Daoy (cell line): ENCODE measurements at places on chromosomes 16 and 17.

GRCh38 chr16:53495325-53495724 is 7.7 kb downstream of the AKTIP start:
- no peak for DNase-seq

DNA sequence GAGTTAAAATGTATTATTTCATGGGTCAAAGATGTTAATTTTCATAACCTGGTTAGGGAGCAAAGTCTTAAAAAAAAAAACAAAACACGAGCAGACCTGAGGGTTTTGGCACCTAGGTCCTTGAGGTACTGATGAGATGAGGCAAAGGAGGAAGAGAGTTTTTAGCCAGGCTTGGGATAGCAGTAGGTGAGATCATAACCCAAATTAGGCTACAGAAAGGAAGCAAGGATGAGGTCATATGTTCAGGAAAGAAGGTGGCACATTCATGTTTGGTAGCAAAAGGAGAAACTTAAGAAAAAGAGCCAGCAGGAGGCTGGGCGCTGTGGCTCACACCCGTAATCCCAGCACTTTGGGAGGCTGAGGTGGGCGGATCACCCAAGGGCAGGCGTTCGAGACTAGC is 2.8 kb downstream of the ATXN1L start:
- DNase-seq: no peak

DNA sequence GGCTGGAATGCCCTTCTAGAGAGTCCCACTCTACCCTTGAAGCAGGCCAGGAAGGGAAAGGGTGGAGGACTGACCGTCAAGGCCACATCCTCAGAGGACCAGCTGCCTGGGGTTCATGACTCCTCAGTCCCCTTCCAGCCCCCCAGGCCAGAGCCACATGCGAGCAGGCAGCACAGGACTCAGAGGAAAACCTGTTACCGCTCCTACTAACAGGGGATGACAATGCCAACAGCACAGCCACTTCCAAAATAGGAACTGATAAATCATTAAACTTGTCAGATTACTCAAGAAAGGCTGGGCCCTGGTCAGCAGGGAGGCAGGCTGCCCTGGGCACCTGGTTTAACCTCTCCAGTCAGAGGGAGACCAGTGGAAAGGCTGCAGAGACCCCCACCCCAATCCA is 206.2 kb upstream of the SDK2 start:
- no peak for DNase-seq

DNA sequence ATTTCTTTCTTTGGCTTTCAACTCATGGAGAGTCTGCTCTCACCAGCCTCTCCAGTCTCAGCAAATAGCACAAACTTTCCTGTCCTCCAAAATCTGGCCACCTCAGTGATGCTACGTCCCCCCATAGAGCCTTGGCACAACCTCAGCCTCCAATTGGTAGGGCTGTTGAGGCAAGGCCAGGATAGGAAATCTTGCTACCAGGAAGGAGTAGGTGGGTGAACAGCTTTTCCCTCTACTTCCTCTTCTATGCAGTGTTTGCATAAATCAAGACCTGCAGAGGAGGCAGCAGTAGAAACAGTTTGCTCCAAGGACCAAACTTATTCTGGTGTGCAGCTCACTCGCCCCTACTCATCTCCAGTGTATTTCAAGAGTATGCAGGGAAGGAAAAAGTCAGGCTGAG is 701 bp upstream of the DPEP2 start:
- no peak for DNase-seq

GRCh38 chr17:73191443-73192205 is 1.2 kb upstream of the COG1 start:
- peak; percentile 70 for DNase-seq

DNA sequence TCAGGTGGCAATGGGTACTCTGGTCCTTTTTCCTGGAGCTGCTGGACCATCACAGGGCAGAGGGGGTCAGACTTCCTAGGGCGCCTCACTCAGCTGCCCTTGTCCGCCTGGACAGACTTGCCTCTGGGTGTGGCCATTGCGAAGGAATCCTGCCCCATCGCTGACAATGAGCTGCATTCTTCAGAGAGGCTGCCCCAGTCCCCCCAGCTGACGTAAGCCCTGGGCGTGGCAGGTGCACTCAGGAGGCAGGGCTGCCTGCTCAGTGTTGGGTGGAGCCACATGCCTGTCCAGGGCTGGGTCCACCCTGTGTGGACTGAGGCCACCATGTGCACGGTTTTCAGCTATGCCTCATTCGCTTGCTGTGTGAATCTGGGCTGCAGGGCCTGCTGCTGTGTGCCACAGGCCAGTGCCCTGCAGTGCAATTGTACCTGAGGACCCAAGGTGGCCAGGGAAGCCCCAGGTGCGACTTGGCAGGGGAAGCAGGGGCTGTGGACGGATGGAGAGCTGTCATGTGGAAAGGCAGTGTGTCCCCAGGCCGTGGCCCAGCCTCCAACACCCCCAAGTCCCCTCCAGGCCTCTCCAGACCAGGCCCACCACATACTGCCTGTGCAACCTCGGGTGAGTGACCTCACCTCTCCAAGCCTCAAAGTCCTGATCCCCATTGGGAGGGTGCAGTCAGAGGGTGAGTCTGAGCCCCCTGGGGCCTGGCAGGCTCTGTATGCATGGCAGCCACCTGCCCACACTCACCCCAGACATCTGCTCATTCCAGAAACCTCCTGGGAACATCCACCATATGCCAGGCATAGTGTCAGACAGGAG is 14.0 kb upstream of the MPRIP start:
- DNase-seq: peak; percentile 98

DNA sequence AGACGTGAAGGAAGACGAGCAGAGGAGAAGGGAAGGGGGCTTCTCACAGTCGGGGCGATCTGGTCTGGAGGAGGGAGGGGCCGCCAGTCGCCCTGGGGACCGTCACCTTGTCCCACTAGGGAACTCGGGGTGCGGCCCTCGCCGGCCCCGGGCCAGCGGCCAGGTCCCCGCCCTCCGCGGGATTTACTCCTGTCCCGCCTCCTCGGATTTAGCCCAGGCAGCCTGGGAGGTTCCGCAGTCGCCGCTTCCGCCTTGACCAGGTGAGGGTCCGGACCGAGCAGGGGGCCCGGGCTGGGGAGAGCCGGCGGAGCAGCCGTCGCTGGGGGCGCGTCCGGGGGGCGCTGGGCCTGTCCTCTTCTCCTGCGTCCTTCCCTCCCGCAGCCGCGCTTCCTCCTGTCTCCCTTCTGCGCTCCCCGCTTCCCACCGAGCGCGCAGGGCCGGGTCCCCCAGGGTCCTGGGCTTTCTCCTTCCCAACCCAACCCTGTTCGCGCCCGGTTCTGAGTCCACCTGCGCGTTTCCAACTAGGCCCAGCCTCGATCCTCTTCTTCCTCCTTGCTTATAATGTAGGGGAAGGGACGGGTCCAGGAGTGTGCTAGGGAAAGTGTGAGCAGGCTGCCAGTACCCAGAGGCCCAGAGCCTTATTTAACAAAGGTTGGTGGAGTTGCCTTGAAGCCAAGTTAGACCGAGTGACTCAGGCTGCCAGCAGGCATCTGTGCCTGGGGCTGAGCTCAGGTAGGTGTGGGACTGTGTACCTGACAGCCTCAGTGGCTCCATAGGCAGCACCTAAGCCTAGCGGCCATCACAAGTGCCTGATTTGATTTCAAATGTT is at the start of gene TNK1:
Gene TNK1, plus strand, starts transcription at position 235 of the 829 bp plus-strand sequence. CDS start 1,838 bp downstream, outside the sequence.
- DNase-seq: peak; percentile 29

DNA sequence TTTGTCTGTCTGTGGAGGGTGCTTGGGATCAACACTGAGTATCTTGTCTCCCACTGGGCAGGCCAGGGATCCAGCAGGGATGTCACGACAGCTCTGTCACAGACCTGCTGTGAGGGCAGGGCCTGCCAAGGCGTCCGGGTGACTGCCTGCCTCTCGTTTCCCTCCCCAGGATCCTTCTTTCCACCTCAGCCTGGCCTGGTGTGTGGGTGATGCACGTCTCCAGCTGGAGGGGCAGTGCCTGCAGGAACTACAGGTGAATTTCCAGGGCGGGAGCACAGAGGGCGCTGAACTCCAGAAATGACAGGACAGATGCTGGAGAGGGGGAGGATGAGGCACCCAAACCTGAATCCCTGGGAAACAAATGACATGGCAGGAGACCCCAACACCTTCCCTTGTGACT is 6.8 kb upstream of the MMP15 start:
- DNase-seq: no peak

DNA sequence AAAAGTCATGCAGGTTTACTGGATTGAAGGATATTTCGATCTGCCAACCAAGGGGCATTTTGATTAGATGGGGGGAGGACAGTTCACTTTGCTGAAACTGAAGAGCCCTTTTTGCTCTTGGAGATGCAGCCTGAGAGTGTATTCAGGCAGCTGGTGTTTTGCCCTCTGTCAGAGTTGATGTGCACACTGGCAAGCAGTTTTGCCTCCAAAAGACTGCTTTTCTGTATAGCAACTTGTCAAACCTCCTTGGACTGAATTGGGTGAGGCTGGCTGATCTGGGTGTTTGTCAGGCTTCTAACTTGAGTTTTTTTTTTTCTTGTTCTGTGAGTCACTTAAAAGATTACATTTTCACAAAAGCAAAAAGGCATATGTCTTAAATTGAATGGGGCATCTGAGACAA is 22.6 kb upstream of the ANKFN1 start:
- no peak for DNase-seq

DNA sequence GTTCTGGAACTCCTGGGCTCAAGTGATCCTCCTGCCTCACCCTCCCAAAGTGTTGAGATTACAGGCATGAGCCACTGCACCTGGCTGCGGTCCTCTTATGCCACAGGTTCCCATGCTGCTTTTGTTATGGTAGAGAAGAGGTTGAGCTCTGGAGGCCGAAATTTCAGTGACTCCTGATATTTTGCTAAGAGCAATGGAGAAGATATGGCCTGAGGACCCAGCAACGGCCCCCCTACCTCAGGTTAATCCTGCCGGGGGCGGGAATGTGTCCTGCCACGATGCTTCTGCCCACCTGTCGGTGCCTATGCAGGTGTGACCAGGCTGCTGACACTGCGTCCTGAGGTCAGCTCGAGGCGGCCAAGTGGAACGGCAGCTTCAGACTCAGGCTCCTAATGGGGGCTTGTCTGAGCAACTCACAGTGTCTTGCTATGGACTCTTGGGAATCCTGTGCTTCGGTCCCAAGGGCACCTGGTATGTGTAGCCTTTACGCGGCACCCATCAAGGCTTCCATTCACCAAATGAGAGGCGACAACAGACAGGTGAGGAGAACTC is 7.6 kb upstream of the SEC14L1 start:
- DNase-seq: no peak

DNA sequence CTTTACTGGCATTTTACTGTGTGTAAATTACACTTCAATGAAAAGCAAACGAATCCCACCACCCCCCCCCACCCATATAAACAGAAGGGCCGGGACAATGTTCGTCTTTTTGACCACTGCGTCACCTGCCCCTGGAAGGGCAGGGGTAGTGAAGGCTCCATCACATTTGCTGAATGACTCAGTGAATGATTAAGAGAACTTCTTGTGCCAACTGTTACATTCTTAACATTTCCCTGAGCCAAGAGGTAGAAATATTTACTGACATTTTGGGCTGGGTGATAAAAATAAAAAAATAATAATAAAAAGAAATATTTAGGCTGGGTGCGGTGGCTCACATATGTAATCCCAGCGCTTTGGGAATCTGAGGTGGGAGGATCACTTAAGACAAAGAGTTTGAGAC is 24.1 kb downstream of the C16orf96 start:
- DNase-seq: no peak

DNA sequence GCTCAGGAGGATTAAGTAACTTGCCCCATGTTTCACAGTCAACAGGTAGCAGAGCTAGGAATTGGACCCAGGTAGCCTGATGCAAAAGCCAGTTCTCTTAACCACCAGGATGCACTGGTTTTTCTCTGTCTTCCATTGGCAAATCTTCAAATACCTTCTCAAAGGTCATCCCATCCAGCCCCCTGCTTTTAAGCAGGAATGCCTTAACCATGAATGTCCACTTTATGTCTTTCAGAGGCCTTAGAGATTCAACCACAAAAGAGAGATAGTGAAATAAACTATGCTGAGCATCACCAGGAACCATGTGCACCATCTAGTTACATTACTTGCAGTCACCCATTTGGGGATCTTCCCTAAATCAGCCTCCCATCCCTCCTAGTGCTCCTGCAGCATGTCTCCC is 94.3 kb downstream of the C17orf67 start:
- DNase-seq: no peak

DNA sequence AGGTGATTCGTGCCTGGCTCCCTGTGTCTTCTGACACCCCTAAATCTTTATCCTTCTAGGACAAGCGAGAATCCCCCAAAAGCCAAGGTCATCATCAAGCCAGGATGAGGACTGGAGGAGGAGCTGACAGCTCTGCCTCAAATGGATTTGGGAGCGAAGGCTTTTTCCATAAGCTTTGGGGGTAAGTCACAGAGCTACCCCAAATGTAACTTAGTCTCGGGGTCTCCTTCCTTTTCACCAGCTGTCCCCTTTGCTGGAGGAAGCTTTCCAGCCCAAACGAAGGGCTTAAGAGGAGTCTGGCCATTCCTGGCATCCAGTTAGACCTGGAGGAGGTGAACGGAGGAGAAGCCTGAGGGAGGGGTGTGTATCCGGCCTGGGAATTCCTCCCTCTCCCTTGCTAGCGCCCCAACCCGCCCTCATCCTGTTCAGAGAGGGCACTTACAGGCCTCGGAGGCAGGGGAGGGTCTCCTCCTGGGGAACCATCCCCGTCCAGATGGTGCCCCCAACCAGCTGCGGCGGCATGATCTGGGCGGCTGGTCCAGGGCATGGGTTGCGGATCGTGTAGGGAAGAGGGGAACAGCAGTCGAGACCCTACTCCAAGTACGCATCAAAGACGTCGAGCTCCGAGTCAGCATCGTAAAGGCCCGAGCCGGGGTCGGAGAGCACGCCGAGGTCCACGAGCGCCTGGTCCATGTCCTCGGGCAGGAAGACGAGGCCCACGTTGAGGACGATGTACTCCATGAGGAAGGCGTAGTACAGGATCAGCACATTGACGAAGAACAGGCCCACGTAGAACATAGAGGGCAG is 938 bp downstream of the DEXI start:
- DNase-seq: no peak

DNA sequence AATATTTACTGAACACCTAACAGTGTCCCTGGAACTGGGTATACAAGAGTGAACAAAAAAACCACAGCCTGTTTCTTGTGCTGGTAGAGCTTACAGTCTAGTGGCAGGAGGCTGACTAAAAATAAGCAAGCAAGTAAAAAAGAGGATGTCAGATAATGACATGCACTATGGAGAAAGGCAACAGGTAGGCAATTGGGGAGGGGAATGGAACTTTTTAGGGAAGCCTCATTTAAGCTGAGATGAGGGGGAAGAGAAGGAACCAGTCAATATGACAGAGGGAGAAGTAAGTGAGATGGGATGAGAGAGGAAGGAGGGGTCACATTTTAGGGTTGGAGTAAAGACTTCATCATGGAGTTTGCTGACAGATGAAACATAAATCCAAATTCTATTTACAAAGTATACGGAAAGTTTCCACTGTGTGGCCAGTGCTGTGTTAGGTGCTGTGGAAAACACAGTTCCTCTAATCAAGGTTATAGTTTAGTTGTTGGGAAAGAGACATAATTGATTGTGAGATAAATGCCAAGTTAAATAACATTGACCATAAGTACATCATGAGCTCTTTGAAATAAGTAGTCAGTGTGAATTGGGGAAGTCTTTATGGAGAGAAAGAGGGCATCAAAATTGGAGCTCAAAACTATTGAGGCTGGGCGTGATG is 251.4 kb downstream of the FTO start:
- DNase-seq: no peak

- DNase-seq: no peak
Measured at GRCh38 chr17:17433000-17433703, 43.6 kb upstream of the MED9 start.

GRCh38 chr16:52957199-52957598 is 95.5 kb downstream of the CHD9NB start:
- no peak for DNase-seq
